Activated naive CD4-positive, alpha-beta T cell (primary cell): ENCODE measurements at places on chromosomes 5 and 9.

- no peak for DNase-seq
These were observed 23.9 kb downstream of the GTF3C4 start for GRCh38 chr9:132694144-132694543.

DNA sequence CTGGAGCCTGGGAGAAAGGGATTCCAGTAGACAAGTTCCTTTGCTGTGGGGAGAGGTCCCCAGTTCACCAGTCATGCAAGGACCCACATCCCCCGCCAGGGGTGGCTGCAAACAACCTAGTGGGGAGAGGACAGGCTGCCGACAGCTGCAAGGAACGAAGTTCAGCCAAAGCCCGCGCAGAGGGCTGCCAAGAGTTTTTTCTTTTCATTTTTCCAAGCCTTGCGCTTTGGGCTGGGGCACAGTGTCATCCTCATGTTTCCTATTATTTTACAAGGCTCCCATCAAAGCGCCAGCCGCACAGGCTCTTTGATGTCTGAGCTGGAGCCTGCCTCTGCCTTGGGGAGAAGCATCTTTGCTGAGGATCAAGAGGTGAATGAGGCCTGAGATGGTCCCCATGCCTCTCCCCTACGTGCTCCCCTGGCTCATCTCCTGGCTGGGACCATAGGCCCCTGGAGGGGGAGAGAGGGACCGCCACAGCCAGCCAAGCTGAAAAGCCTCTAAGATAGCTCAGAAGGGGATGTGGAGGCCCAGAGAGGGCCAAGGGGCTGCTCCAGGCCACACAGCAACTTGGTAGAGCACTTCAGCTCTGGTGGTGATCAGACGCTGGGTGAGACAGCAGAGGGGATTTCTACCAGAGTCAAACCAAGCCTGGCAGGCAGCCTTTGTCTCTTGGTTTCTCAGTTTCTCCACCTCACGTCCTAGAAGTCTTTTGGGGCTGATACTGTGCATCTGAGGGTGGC lies 50.4 kb upstream of the SYNPO start:
- DNase-seq, result no peak

DNA sequence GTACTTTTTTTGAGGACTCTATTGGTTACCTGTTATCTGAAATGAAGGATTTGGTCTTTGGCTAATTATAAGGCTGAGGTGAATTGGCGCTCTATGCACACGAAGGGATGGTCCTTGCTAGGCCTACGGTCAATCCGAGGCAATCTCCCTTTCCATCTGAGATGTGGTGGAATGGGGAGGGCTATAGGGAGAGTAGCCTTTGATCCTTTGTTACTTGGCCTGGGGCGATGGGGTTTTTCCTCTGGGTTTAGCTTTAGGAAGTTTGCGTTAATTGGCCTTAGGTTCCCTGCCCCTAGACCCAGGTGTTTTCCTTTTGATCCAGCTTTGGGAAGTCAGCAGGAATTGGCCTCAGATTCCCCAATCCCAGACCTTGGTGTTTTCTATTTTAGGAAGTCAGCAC lies 102.1 kb upstream of the C9orf72 start:
- no peak for DNase-seq

- no peak for DNase-seq
These were observed 5.4 kb downstream of the IPPK start for GRCh38 chr9:92664394-92665152.

DNA sequence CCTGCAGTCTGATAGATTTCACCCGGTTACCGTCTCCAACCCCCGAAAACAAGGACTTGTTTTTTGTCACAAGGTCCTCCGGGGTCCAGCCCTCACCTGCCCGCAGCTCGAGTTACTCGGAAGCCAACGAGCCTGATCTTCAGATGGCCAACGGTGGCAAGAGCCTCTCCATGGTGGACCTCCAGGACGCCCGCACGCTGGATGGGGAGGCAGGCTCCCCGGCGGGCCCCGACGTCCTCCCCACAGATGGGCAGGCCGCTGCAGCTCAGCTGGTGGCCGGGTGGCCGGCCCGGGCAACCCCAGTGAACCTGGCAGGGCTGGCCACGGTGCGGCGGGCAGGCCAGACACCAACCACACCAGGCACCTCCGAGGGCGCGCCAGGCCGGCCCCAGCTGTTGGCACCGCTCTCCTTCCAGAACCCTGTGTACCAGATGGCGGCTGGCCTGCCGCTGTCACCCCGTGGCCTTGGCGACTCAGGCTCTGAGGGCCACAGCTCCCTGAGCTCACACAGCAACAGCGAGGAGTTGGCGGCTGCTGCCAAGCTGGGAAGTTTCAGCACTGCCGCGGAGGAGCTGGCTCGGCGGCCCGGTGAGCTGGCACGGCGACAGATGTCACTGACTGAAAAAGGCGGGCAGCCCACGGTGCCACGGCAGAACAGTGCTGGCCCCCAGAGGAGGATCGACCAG lies 121.3 kb downstream of the DAB2IP start:
- DNase-seq, result no peak
